ENCODE measurements at places on chromosomes 5 and 9.

DNA sequence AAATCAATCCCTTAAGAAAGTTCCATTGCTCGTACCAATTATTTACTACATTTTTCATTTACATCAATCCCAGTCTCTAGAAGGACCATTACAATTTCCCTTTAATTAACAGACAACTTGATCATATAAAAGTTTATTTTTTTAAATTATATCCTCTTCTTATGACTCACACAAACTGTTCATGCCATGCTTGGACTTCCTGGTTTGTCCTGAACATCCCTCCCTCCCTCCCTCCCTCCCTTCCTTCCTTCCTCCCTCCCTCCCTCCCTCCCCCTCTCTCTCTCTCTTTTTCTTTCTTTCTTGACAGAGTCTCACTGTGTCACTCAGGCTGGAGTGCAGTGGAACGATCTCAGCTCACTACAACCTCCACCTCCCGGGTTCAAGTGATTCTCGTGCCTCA is 11.6 kb upstream of the CLTB start:
- DNase-seq: no peak

DNA sequence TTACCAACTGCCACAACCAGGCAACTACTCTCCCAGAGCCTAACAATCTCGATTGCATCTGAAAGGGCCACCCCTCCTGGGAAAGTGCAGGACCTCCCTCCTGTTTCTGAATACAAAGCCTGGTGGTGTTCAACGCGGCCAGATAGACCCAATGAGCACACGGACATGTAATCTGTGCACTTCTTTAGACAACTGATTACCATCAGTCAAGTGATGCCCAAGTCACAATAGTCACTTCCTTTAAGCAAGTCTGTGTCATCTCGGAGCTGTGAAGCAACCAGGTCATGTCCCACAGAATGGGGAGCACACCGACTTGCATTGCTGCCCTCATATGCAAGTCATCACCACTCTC is 739 bp downstream of the C9orf72 start:
- peak; percentile 32 for DNase-seq

DNA sequence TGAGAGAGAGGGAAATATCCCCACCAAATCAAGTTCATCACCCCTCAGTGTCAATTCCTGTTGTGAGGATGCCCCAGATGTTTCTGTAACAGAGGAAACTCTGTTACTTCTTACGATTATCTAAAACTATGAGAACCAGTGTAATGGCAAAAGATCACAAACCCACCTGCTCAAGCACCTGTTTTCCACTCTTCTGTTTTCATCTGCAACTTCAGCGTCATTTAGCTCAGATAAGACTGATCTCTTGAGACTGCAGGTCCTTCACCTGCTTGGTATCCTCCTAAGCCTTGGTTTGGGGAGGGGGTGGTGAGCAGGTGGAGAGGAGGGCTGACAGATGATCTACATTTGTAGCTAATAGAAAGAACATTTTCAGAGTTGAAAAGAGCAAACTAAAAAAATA is 229.3 kb downstream of the SLF1 start:
- no peak for DNase-seq

DNA sequence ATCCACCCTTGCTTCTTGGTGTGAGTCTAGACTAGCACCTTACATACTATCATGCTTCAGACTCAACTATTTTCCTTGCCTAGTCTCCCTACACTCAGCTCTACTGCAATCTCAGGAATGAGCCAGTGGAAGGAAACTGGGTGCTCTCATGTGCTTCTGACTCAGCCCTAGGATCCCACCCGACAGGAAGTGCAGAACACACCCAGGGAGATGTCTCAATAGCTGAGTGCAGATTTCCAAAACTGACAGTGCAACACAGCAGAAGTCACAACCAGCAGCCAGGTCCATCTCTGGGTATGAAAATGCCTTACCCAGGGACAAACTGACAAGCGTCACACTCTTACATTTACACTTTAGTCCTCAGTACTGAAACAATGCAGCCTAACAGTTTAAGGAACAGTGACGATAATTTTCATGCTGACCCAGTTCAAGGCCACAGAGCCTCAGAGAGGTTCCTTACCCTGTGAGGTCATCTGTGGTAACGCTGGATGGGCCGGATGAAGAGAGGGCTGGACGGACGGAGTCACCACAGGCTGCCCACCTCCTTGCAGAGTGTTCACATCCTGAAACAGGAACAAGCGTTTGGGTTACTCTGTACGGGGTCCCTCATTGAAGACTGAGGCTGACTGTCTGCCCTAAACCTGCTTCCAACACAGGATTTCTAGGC is 33.0 kb downstream of the FKBP15 start:
- no peak for DNase-seq

- DNase-seq: no peak
These were observed 72.0 kb upstream of the IQGAP2 start for GRCh38 chr5:76331126-76331525.

- DNase-seq: no peak
These were observed 1.2 kb downstream of the PDLIM7 start for GRCh38 chr5:177496070-177496726.

- no peak for DNase-seq
These were observed 27.5 kb downstream of the CCDC152 start for GRCh38 chr5:42784132-42784531.

DNA sequence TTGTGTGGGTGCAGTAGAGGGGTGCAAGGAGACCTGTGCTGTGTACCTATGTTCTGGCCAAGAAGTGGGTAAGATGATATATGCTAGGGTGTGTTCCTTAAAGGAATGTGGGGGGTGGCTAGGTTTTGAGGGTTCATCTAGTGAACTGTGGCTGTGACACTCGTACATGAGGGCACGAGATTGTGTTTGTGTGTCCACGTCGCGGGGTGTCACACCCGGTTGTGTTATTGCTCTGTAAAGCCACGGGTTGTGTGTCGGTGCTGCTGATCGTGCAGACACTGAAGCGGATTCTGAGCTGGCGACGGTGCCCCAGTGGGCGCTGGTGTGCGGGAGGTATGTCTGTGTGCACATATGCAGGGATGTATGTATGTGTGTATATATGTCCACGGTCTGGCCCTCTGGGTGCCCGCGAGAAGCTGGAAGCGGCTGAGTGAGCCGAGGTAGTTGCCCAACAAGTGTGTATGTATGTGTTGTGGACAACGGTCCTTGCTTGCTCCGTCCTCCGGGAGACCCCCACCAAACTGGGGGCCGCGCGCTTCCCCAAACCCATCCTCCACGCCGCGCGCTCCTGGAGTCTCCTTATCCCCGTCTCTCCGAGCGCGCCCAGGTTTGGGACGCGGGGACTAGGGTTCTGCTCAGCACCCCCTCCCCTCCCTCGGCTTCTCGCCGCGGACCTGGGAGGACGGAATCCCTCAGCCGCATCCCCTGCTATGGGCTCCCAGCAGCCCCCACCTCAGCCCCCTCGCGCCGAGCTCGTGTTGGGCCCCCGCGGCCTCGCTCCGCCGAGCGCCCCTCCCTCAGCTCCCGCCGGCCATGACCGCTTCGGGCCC is 639 bp downstream of the PCDH1 start:
- no peak for DNase-seq

DNA sequence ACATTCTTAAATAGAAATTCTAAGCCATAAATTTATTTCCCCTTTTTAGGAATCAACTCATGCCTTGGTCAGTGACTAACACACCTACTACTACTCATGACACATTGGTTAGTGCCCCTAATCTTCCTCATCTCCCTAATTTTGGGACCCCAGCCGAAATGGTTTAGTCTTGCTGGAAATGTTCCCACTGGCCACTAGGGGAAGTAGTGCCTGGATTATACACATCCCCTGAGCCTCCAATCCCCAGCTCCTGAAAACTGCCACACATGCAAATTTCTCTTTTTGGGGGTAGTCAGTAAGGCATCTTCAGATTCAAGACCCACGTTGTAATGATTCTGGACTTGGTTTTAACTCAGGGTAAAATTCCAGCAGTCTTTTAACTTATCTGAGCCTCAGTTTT is 79.8 kb downstream of the HSD17B3 start:
- DNase-seq: no peak

- no peak for DNase-seq
These were observed 56.0 kb downstream of the RGS3 start for GRCh38 chr9:113519426-113520108.

GRCh38 chr5:171107669-171108068 is 201.4 kb upstream of the TLX3 start:
- no peak for DNase-seq

- no peak for DNase-seq
These were observed 188.7 kb downstream of the HSPA4 start for GRCh38 chr5:133240425-133241091.

DNA sequence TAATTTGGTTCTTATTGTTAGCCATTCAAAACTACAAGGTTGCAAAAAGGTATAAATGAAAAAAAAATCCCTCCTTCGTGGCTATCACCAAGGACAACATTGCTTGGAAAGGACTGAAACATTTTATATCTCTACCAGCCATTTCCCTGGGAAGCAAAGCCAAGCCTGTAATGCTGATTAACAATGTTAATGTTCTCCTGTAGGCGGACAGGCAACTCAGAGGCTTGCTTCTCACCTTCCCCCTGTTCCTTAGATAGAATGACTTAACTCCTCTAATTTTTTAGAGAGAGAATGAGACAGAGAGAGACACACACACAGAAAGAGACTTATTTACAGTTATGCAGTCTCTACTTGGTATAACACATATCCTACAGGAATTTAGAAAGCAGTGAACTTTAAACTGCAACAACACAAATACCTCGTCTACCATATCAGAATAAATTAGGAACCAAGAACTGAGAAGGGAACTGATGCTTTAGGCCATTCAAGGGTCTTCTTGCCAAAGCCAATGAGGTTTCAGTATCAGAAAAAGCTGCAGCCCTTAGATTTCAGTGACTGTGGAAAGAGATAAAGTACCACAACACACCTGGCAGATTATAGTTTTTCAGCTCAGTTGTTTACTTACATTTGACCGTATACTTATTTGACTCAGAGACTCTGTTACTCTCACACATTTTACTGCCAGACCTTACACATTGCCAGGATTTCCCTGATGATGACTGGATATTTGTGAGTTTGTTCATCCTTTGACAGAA is 20.9 kb upstream of the MAN2A1 start:
- DNase-seq: no peak

GRCh38 chr5:36877667-36878391 is 1.3 kb downstream of the NIPBL start:
- DNase-seq: peak; percentile 22

DNA sequence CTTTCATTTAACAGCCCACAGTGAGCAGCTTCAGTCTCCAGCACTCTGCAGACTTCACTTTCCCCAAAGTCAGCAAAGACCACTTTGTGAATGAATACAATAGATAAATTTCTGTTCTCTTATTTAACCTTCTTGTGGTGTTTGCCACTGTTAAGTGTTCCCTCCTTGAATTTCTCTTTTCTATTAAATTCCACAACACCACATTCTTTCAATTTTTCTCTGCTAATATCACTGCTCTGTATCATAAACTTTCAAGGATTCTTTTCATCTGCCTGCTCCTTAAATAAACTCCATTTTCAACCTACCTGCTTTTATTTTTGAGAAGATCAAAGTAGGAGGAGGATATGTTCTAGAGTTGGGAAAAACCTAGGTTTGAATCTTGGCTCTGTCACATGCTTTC is 739.5 kb upstream of the GRAMD2B start:
- no peak for DNase-seq

DNA sequence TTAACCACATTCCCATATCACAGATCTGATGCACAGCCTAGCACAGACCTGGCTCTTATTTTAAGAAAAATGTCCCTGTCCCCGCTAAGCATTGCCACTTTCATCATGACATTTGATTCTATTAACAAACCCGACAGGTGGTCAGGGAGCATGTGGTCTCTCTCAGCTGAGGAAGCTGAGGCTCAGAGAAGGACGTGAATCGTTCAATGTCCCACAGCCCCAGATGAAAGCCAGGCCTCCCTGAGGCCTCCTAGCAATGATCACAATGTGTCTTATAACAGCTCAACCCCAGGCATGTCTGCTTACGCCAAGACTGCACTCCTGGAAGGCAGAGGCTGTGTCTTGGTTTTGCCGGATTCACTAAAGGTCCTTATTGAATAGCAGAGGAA is 10.4 kb upstream of the CRB2 start:
- DNase-seq: no peak

DNA sequence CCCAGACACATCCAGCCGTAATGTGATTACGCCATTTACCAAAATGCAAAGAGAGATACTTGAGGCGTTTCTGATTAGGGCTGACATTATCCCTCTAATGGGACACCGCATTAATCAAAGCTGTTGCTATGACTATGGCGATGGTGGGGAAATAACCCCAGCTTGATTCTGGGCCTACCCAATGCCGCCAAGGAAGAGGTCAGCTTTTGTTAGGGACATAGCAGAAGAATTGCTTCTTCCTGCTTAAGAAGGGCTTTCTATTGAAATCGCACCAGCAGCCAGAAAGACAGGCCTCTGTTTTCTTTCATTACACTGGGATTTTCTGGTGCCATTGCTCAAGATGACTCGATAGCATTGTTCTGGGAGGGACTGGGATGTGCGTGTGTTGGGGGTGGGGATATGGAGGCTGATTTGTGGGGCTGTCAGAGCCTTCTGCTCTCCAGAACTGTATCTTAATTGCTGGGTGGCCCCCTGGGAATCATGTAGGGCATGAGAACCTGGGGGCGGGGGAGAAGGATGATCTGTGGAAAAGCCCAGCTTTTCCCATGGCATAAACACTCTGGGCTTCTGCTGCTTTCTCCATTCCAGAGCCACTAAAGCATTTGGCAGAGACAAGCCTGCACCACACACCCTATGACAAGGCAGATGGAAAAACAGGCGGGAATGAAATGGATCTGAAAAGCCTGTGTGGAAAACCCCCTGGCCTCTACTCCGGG is 106.5 kb upstream of the RAD23B start:
- DNase-seq: no peak

DNA sequence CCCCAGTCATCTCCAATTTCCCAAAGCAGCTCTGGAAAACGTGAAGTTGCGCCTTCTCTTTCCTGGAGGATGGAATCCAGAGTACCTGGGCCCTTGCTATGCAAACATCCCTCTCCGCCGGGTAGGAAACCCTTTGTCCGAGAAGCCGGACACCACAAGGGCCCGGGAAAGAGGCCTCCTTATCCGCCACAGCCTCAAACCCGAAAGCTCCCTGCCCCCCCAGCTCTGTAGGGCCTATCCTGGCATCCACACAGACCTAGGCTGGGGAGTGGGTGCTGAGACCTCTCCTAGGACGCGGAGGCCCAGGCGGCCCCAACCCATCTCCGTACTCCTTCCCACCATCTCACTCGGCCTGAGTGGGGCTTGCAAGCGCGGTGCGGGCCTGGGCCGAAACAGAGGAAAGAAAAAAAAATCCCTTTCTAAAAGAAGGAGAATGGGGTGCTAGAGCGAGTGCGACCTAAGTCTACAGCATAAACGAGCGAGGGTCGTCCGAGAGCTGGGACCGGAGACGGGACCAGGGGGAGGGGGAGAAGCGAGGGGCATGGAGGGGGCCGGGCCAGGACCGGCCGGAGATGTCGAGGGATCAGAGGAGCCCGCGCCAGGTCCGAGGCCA is 624 bp downstream of the FBXW11 start:
- no peak for DNase-seq
